ENCODE measurements at places on chromosomes 11 and 22.

- no peak for ATAC-seq
Observed at GRCh38 chr22:30868663-30869385, 99.8 kb downstream of the MORC2 start.

DNA sequence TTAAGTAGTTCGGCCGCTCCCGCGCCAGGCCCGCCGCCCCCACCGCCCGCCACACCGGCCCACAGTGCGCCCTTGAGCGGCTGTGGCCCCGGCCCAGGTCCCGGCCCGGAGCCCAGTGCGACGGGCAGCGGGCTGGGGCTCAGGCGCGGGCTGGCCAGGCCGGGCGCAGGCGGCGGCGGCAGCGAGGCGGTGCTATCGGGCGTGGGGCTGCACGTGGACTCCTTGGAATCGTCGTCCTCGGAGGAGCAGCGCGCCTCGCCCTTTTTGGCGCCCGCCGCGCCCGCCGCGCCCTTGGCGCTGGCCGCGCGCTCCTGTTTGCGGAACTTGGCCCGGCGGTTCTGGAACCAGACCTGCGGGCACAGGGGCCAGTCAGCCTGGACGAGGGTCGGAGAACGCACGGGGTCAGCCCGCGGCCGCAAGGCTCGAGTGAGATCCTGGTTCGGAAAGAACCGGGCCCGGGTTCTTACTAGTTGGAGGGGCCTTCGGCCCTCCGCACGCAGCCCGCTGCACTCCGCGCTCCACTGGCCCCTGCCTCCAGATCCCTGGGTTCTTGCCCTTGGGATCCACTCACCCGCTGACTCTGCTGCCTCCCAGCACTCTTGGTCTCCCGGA is 4.0 kb downstream of the PHOX2A start:
- ATAC-seq: no peak

- ATAC-seq: no peak
Observed at GRCh38 chr22:37747715-37748100, 50.9 kb downstream of the TRIOBP start.

GRCh38 chr22:33871935-33872334 is 48.3 kb downstream of the LARGE1 start:
- no peak for ATAC-seq

DNA sequence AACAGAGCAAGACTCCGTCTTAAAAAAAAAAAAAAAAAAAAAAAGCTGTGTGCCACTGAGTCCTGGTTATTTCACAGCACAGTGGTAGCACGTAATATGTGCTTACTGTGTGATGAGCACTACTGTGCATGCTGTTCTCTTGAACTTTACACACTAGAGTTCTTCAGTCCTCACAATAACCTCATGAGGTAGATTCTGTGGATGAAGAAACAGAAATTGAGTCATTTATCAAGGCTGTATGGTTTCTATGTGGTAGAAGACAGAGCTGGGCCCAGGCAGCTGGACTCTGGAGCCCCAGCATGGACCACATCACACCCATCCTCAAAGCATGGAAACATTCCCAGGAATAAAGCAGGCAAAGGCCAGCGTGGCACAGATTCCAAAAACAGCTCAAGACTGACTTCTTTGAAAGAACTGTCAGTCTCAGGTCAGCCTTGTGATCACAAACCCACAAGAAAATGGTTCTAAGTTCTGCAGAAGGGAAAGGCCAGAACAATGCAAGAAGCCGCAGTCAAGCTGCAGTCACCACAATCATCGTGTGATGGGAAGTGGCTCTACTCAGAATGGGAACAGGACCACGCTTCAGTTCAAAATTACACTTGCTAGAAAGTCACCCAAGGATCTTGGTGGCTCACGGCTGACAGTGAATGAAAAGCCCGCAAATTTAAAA is 49.5 kb downstream of the MICAL3 start:
- ATAC-seq: no peak

DNA sequence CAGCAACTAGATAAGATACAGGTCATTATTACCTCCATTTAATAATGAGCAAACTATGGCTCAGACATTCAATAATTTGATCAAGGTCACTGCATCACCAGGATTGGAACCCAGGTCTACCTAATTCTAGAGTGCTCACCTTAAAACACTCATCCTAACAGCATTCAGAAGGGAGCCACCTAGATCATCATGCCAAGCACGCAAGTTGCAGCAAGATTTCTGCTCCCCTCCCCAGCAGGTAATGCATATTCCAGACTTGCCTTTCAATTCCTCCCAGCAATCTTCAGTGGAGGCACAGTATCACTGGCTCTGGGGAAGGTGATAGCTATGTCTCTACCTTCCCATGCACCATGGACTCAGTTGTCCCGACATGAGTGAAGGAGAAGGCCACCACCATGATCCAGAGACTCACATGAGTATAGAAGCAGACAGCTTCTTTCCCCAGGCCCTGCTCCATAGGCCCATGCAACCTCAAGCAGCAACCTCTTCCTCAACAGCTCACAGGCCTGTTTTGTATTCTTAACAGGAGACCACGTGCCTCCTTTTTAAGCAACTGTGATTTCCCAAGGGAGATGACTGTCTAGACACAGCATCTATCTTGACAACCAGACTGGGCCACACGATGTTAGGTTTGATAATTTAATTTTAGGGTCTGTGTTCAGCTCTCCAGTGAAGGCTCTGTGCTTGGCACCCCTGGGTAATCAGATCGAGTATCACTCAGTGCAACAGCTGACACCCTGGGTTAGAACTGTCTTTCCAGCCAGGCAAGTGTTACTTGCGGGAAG is 36.4 kb downstream of the RAB30 start:
- ATAC-seq: no peak

- ATAC-seq: no peak
Observed at GRCh38 chr11:12941671-12942070, 67.4 kb upstream of the RASSF10 start.

DNA sequence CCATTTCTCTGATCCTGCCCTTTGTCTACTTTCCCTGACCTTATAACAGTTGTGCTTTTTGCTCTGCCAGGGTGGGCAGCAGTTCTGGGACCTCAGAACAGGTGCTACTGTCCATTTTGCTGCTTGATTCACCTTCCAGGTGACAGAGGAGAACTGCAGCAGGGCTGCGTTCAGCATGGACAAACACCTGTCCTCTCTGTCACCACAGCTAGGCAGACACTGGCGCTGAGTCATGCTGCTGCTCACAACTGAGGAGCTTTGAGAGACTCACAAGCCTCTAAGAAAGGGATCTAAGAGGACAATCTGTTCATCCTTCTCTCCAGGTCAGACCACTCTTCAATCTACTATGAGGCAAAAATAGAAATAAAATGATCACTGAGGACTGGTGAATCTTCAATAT is 1144.5 kb upstream of the CCDC90B start:
- ATAC-seq: no peak

DNA sequence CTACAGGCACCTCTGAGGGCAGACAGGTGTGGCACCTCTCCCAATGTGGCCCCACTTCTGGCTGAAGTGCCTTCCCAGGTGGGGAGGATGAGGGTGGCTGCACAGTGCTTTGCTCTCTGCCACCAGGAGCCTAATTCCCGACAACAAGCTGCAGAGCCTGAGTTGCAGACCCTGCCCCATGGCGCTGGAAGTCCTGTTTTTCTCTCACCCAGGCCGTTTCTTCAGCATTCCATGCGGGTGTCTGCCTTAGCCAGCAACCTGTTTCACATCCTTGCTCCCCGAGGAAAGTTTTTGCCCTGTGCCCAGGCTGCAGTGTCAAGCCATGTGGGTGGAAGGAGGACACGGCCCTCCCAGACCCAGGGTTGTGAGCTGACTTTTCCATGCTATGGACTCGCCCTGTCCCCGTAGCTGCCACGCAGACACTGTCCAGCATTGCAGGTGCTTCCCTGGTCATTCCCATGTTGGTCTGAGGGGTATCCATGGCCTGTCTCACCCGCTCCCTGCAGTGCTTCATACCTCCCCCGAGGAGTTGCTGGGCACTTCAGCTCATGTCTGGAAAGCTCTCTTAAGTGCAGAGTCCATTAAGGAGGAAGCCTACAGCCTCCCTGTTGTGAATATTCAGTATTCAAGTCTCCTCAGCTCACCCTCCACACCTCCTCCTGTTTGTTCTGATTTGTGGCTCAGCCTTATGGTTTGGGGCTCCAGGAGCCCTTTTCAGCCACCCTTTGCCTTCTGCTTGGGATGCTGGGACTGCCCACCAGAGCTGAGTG is 2.9 kb downstream of the DAGLA start:
- no peak for ATAC-seq

DNA sequence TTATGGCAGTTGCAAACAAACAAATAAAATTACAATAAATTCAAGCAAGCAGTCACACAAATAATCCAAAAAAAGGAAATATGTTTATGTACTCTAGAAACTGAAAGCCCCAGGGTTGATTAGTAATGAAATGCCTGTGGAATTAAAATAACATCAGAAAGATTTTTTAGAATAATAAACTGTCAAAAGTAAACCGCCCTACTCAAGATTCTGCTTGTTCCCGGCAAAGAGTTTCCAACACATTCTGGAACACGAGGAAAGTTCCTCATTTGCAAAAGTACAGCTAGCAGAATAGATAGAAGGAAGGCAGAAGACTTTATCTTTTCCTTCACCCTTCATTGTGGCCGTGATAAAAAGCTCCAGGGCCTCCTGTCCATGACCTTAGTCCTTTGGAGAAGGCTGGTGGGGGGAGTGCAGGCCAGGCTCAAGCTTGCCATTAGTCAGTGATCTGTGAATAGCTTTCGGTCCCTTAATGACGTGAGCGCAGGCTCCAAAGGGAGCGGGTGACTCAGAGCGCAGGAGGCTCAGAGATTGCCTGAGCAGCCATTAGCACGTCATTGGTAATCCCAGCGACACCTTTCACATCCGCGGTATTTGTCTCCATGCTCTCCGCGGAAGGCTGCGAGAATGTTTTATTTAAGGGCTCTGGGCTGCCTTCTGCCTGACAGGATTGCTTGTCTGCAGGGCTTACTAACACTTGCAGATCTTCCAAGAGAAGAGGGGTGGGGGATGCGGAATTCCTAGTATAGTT is 458.3 kb downstream of the METTL15 start:
- ATAC-seq: peak; percentile 99

GRCh38 chr11:134374891-134375550 is 37.0 kb downstream of the B3GAT1 start:
- ATAC-seq: no peak

DNA sequence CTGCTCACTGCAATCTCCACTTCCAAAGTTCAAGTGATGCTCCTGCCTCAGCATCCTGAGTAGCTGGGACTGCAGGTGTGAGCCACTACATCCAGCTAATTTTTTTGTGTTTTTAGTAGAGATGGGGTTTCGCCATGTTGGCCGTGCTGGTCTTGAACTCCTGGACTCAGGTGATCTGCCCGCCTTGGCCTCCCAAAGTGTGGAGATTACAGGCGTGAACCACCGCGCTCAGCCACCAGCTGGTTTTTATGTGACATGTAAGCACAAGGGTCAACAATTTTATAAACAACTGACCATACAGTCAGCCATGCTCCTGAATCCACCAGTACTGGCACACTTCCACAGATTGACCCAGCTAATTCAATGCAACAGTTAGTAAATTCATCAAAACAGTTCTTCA is 526.3 kb upstream of the LRRC4C start:
- ATAC-seq: no peak

GRCh38 chr11:10669258-10670033 is 24.1 kb downstream of the IRAG1 start:
- ATAC-seq: peak; percentile 78

- ATAC-seq: no peak
Observed at GRCh38 chr11:35230388-35230787, 91.4 kb downstream of the CD44 start.

- ATAC-seq: no peak
Observed at GRCh38 chr22:26483043-26483438, 542 bp downstream of the HPS4 start.

GRCh38 chr11:29119707-29120618 is 896.9 kb downstream of the KCNA4 start:
- peak; percentile 86 for ATAC-seq

- ATAC-seq: no peak
Observed at GRCh38 chr22:39569066-39569465, 1.5 kb upstream of the CACNA1I start.

GRCh38 chr11:111886844-111887243 is 7.5 kb downstream of the CFAP68 start:
- ATAC-seq: no peak

GRCh38 chr11:7651140-7651551 is 22.2 kb downstream of the CYB5R2 start:
- peak; percentile 28 for ATAC-seq

GRCh38 chr11:67614730-67615714 is 8.3 kb downstream of the NDUFV1 start:
- peak; percentile 78 for ATAC-seq

GRCh38 chr11:72396041-72396440 is 38.3 kb downstream of the CLPB start:
- ATAC-seq: no peak

- peak; percentile 89 for ATAC-seq
Observed at GRCh38 chr11:105609832-105610781, at the start of gene GRIA4. Gene GRIA4 (plus strand): TSS chr11:105610073. CDS start chr11:105610998, 925 bp downstream.

GRCh38 chr11:8086001-8086479 is 5.0 kb downstream of the TUB start:
- peak; percentile 47 for ATAC-seq

DNA sequence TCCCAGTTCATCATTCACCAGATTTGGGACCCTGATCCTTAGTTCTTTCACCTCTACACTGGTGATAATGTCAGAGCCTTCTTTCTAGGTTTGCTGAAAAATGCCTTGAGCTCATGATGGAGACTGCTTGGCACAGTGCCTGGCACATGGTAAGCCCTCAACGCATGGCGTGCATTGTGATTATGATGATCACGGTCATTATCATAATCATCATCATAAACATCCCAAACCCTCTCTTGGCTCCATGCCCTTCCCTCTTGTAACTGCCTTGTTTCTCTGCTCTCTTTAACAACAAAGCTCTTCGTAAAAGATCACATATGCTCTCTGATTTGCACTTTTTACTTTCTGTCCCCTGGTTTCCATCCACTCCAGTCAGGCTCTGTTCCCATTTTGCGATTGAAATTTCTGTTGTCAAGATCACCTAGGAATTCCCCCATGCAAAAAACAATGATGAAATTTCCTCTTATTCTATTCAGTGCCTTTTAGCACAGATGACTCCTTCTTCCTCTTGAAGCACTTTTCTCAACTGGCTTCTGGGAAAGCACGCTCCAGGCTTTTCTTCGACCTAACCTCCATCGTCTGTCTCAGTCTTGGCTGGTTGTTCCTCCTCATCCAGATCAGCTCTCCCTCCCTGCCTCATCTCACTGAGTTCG is 479.1 kb downstream of the OPCML start:
- ATAC-seq: no peak

- ATAC-seq: no peak
Observed at GRCh38 chr11:57785072-57785471, 23.5 kb downstream of the CTNND1 start.

- ATAC-seq: peak; percentile 92
Observed at GRCh38 chr11:117809236-117810055, 12.4 kb upstream of the DSCAML1 start.

DNA sequence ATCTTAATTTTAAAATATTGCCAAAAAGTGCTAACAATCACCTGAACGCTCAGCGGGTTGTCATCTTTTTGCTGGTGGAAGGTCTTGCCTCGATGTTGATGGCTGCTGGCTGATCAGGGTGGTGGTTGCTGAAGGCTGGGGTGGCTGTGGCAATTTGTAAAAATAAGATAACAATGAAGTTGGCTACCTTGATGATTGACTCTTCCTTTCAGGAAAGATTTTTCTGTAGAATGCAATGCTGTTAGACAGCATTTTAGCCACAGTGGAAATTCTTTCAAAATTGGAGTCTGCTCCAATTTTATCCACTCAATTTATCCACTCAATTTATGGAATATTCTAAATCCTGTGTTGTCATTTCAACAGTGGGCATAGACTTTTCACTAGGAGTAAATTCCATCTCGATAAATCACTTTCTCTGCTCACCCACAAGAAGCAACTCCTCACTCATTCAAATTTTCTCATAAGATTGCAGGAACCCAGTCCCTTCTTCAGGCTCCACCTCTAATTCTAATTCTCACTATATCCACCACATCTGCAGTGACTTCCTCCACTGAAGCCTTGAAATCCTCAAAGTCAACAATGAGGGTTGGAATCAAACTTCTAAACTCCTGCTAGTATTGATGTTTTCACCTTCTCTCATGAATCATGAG is 78.8 kb downstream of the LINC01488 start:
- ATAC-seq: no peak
